ENCODE measurements at places on chromosomes 5 and 9.

DNA sequence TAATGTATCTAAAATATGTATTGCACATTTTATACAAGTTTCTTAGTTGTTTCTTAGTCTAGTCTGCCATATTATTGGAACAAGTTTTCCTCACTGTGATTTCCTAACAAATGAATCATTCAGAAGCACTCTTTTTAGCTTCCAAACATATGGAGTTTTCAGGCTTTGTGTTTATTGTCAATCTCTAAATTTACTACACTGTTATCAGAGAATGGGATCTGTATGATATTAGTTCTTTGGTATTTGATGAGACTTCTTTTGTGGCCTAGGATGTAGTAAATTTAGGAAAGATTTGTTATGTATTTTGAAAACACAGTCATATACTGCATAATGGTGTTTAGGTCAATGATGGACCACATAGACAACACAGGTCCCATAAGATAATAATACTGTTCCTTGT, 25.7 kb downstream of the SREK1IP1 start:
- no peak for DNase-seq

DNA sequence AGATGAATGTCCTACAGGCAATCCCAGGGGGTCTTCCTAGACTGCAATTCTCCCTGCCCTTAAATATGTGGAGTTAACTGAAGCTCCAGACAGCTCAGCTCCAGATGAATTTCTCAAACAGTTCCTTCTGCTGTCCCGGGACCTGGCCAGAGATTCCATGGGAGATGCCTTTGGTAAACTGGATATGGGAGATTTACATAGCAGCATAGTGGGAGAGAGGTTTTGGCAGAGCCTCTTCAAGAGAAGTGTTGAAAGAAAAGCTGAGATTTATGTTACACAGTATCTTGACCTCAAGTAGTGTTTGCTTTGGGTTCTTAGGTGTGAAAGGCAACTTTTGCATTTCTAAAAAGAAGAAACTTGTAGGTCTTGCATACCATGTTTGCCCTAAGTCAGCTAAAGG, 364.9 kb downstream of the ARRDC3 start:
- DNase-seq, result no peak

- no peak for DNase-seq
Observed at GRCh38 chr5:43401827-43402226, 10.4 kb downstream of the CCL28 start.

DNA sequence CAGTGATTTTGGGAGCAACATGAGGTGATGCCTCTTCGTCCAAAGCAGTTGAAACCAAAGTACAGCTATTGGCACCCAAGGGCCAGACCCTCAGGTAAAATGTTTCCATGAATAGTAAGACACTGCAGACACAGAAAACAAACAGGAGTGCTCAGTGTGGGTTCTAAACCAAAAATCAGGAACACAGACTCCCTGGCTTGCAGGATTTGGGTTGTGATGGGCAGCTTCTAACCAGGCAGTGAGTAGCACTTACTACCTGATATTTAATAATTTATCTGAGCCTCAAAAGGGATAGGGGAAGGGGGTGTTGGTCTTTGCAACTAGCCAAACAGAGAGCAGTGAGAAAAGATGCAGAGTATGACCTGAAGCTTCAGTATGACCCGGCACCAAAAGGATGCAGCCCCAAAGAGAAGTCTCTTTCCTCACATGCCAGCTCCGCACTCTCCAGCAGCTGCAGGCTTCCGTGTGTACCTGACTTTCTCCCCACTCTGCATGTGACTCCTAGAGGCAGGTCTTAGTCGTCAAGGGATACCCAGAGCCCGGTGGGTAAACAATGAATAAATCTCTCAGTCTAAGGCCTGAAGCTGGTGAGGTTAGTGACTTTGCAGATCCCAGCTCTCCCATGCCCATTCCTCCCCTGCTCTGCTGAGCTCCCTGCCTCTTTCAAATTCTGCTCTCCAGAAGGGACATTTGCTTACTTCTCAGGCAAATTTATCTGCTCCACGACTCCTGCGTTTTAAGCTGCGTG, 105.4 kb upstream of the SPOCK1 start:
- DNase-seq, result no peak
